ENCODE measurements at places on chromosomes 6 and 20.

DNA sequence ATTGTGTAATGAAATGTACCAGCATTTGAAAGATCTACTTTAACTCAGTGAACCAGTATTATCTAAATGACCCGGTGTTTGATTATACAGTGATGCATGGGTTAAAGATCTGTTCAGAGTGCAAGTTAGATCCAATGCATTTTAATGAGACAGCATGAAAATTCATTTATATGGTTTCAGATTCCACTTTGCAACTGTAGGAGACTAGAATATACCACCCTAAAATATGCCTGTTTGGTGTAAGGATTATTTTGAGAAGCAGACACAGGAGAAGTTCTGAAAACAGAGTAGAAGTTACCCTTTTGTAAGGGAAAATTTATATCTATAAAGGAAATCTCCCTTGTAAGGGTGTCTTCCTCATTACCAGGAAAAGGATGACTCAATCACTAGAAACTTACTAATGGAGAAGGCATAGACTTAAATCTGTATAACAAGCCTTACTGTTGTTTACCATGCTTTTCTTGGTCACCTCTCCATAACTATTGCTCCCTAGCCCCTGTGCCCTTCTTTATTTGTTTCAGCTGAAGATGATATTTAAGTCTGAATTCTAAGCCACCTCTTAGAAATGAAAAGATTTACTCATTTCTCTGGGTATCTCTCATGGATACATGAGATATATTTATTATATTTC lies 105.4 kb downstream of the NCOA3 start:
- DNase-seq, result no peak

- DNase-seq, result no peak
Observed at GRCh38 chr20:20455926-20456325, 88.0 kb downstream of the INSM1 start.

GRCh38 chr6:120116343-120116742 lies 766.8 kb upstream of the MAN1A1 start:
- no peak for DNase-seq

- DNase-seq, result no peak
Observed at GRCh38 chr6:12051861-12052368, 39.8 kb downstream of the HIVEP1 start.

DNA sequence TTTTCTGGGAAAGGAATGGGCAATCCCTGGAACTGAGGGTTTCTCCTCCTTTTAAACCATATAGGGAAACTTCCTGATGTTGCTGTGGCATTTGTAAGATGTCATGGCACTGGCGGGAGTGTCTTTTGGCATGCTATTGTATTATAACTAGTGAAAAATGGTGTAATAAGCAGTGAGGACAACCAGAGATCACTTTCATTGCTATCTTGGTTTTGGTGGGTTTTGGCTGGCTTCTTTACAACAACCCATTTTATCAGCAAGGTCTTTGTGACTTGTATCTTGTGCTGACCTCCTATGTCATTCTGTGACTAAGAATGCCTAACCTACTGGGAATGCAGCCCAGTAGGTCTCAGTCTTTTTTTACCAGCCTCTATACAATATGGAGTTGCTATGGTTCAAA lies 9.1 kb upstream of the DCBLD1 start:
- DNase-seq, result no peak

- DNase-seq, result no peak
Observed at GRCh38 chr6:163008186-163008585, 280.4 kb downstream of the PACRG start.

- DNase-seq, result no peak
Observed at GRCh38 chr20:60257671-60258070, 299.4 kb downstream of the CDH26 start.

GRCh38 chr20:50692552-50692933 lies 1.2 kb upstream of the RIPOR3 start:
- DNase-seq, result no peak

DNA sequence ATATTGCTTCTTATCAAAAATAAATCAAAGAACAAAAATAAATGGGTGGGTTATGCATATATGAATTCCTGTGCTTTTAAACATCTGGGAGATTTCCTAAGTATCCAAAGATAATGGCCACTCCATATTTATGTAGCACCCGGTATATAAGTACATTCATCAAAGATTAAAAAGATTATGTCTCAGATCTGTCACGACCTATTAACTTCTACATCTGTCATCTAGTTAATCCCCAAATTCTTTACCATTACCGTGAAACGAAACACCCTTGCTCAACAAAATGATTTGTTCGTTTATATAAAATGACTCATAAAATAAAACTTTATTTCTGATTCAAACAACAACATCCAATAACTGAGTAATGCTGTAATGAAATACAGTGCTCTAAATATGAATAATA lies 64.8 kb upstream of the FOXQ1 start:
- DNase-seq, result no peak

- peak; percentile 8 for DNase-seq
Observed at GRCh38 chr6:93418408-93419303, 703 bp downstream of the EPHA7 start.

Data from hypothalamus (tissue), 51 donors.